ENCODE measurements at places on chromosomes 13 and 19.

- peak; percentile 33 for DNase-seq
Observed at GRCh38 chr13:46982856-46983582, 86.2 kb upstream of the HTR2A start.

- no peak for DNase-seq
Observed at GRCh38 chr13:47459512-47459911, 541.6 kb downstream of the SUCLA2 start.

GRCh38 chr13:50200988-50201387 lies 185.7 kb downstream of the KCNRG start:
- no peak for DNase-seq

- DNase-seq, result no peak
Observed at GRCh38 chr13:97502181-97502580, 68.2 kb downstream of the RAP2A start.

- DNase-seq, result no peak
Observed at GRCh38 chr19:38216785-38217641, 7.0 kb downstream of the DPF1 start.

GRCh38 chr13:112705286-112705685 lies 15.4 kb downstream of the ATP11A start:
- no peak for DNase-seq

- DNase-seq, result no peak
Observed at GRCh38 chr13:30378191-30378590, 44.1 kb upstream of the UBE2L5 start.

DNA sequence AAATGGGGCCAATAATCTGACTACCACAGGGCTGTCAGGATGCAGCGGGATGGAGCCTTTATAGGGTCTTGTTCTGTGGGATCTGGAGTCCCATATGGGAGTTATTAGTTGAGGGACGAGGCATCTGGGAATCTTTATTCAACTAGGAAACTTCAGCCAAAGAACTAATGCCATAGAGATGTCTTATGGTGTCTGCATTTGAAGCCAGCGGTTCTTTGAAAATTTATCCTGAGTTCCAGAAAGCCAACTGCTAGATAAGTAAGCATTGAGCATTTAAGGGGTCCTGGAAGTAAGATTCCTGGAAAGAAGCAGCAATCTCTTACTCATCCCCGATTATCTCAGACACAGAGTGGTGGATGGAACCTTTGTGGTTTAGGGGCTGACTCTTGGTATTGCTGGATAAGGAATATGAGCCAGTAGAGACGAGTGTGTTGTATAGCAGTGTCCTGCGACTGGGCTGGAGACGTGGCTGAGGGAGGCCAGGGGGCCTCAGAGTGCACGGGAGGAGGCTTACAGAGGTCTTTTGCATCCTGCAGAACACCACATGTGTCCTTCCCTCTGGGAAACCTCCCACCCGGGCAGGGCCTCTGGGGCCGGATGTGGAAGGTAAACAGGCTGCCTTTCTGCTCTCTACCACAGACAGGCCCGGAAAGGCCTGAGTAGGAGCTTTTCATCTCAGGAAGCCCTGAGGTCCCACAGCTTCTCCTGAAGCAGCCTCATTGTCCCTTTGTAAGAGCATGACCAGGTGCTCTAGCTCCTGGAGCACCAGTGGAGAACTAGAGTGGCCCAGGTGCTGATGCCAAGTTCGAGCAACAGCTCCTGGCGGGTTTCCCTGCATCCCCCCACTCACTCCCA lies 28.8 kb downstream of the ACTN4 start:
- DNase-seq, result no peak

DNA sequence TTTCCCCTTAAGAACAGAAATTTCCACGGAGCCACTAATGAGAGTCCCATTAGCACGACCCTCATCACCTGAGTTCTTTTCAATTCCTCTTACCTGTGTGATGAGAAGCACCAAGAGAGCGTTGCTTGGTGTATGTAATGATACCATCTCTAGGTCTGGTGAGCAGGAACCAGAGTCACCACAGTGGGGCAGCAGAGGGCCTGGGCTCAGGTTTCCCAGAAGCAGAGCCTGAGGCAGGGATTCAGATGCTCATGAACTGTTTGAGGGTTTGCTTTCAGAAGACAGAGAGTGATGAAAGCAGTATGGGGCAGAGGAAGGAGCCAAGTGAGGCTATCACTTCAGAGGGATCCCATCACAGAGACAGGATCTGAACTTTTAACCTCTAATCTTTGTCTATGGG lies 3.1 kb upstream of the PTPRH start:
- DNase-seq, result peak; percentile 47

GRCh38 chr19:46049597-46049996 lies 8.8 kb upstream of the IGFL4 start:
- DNase-seq, result no peak

- DNase-seq, result peak; percentile 54
Observed at GRCh38 chr19:38736413-38737280, 7.6 kb downstream of the CAPN12 start.

DNA sequence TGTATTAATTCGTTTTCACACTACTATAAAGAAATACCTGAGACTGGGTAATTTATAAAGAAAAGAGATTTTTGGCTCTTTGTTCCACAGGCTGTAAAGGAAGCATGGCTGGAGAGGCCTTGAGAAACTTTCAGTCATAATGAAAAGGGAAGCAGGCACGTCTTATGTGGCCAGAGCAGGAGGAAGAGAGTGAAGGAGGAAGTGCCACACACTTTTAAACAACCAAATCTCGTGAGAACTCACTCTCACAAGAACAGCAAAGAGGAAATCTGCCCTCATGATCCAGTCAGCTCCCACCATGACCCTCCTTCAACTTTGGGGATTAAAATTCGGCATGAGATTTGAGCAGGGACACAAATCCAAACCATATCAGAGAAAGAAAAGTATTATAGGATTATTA lies 1255.9 kb upstream of the MIR17HG start:
- DNase-seq, result no peak

GRCh38 chr13:53327680-53328315 lies 299.2 kb downstream of the OLFM4 start:
- DNase-seq, result no peak

DNA sequence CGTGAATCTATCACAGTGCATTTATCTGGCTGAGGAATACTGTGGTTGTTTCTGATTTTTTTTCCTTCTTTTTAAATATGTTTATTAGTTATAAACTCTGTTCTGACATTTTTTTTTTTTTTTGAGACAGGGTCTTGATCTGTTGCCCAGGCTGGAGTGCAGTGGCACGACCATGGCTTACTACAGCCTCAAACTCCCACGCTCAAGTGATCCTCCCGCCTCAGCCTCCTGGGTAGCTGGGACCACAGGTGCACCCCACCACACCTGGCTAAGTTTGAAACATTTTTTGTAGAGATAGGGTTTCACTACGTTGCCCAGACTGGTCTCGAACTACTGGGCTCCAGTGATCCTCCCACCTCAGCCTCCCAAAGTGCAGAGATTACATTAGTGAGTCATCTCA lies 6.6 kb upstream of the NUMBL start:
- DNase-seq, result no peak

DNA sequence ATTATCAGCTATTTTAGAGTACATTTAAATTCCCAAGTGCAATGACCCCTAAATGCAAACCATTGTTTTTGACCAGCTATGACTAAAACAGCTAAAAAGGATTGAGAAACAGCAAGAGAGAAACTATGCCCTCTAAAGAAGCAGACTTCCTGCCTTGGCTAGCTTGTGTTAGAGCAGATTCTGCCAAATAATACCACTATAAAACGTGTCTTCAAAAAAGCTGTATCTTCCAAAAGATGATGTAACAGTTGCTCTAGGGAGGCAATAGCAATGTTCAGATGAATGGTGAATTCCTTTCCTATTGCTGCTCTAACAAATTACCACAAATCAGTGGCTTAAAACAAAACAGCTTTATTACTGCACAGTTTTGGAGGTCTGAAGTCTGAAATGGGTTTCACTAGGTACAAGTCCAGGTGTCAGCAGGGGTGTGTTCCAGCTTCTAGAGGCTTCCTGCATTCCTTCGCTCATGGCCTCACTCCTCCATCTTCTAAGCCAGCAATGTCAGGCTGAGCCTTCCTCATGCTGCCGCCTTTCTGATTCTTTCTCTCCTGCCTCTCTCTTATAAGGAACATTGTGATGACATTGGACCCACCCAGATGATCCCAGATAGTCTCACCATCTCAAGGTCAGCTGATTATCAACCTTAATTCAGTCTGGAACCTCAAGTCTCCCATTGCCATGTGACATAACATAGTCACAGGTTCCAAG lies 84.5 kb downstream of the LRRC63 start:
- DNase-seq, result peak; percentile 25

DNA sequence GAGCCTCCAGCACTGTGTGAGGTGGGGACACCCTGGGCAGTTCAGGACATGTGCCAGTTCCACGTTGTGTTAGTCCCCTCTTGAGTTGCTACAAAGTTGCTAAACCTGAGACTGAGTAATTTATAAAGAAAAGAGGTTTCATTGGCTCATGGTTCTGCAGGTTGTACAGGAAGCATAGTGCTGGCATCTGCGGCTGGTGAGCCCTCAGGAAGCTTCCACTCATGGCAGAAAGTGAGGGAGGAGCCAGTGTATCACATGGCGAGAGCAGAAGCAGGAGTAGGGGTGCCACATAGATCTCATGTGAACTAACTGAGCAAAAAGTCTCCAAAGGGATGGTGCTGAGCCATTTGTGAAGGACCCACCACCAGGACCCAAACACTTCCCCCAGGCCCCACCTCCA lies 33.2 kb downstream of the TRPM4 start:
- DNase-seq, result no peak
